NCI-H146 (cell line): ENCODE measurements at places on chromosomes 11 and 22.

DNA sequence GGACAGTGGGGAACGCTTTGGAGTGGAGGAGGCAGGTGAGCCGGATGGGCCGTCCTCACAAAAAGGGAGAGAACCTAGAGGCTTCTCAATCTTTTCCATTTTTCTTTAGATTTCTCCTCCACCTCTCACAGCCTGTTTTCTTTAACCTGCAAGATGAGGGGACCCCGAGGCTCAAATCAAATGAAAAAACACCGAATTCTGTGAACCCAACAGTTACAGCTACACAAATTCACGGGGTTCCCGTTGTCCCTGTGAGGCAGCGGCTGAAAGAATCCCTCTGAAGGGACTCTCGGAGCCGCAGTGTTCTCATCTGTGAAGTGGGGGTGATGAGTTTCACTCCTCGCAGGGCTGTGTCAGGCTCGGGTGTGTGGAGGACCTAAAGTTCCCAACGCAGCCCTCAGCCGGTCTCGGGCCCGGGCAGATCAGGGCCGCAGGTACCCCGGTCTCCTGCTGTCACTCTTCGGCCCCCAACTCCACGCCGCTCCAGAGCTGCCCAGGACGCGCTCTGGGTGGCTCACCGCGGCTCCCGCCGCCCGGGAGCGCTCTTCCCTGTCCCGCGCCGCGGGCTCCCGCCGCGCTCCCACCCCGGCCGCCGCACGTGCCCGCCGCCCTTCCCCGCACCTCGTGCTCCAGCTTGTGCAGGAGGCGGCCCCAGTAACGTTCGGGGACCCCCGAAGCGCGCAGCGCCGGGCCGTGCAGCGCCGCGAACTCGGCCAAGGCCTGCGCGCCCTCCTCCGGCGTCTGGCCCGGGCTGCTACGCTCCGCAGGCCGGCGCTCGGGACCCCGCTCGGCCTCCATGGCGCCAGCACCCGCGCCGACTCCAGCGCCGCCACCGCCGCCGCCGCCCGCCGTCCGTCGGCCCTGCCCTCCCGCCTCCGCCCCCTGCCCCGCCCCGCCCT lies at the start of gene TTLL12:
TTLL12 (minus strand) TSS at position 863 of the 899 bp plus-strand sequence; CDS start at position 798, 65 bp downstream.
- peak; percentile 57 for DNase-seq

DNA sequence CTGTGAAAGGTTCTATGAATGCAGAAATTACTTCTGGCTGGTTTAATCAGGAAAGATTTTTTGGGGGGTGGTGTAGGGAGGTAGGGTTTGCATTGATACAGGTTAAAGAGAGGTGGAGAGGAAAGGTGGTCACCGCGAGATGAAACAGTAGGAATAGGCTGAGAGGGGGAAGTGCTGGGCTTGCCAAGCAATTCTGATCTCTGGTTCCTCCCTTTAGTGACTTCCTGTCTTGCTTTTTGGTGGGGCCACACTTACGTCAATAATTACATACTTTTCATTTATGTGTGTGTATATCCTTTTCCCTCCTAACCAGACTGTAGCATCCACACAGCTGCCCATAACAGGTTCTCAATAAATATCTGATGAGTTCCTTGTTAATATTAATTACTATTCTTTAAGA lies 120.0 kb downstream of the CTNND1 start:
- no peak for DNase-seq

DNA sequence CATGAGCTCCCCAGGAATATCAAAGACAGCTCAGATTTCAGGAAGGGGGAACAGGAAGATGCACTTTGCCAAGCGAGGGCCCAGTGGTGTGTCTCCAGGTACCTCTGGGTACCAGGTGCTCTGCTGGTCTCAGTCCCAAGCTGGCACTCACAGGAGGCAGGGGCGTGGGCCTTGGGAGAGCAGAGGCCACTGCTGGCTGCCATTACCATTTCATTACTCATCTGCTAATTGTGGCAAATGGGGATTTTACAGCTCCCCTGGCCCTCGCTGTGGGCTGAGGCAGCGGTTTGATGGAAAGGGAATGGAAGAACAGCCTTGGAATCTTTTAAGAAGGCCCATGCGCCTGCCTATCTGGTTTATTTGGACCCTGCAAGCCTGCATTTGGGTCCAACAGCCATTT lies 192.0 kb upstream of the NAV2 start:
- no peak for DNase-seq

DNA sequence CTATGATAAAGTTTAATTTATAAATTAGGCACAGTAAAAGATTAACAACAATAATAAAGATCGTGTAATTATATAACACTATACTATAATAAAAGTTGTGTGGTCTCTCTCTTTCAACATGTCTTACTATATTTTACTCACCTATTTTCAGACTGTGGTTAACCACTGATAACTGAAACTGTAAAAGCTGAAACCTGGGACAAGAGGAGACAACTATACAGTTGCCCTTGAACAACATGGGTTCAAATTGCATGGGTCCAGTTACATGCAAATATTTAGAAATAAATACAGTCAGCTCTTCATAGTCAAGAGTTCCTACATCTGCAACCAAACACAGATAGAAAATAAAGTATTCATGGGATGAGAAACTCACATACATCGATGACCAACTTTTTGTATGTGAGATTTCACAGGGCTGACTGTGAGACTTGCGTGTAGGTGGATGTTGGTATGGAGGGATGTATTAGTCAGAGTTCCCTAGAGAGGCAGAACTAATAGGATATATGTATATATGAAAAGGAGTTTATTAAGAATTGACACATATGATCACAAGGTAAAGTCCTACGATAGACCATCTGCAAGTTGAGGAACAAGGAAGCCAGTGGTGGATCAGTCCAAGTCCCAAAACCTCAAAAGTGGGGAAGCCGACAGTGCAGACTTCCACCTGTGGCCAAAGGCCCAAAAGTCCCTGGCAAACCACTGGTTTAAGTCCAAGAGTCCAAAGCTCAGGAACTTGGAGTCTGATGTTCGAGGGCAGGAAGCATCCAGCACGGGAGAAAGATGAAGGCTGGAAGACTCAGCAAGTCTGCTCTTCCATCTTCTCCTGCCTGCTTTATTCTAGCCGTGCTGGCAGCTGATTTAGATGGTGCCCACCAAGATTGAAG lies 359.5 kb downstream of the INSC start:
- DNase-seq, result no peak

DNA sequence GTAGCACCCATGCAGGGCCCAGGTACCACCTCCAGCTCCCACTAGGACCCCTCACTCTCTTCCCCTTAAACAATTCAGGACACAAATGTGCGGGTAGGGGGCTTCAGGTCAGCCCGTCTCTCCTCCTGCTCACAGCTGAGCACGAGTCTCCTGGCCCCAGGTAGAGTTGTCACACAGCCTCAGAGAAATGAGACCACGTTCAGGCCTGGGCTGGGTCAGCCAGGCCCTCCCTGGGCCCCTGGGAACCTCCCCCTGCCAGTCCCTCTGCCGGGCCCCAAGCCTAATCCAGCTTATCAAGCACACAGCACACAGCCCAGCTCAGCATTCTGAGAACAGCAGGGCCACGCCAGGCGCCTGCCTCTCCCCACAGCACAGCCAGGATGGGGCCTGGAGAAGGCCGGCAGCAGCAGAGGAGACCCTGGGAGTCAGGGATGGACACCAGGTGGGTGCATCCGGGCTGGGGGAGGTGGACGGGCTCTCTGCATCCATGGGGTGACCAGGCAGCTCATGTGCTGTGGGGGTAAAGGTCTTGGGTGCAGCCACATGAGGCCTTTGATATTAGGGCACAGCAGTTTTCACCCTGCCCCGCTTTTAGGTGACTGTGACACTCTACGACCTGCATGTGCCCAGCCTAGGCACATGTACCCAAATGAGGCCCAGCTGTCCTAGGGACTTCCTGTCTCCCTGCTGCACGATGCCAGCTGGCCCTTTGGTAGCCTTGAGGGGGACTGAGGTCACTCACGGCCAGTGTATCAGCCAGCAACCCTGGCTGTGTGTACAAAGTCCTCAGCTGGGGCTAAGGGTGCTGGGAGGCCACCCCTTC lies 87.0 kb downstream of the MORC2 start:
- no peak for DNase-seq

- DNase-seq, result no peak
Measured at GRCh38 chr11:128796270-128796669, 70.8 kb downstream of the KCNJ1 start.

DNA sequence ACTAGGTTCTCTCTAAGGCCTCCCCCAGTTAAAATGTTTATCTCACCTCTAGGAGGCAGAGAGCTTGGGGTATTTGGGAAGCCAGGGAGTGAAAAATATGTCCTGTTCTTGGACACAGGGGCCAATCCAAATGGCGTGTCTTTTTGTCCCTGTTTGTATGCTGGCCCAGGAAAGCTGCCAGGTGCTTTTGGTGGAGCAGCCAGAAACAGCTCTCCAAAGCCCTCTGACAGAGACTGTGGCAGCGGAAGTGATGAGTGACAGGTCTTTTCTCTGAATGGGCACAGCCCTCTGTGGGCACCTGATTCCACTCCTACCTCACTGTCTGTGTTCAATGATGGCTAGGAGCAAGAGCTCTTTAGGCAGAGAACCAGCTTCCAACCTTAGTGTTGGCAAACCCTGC lies 106.4 kb upstream of the KIRREL3 start:
- peak; percentile 30 for DNase-seq

- no peak for DNase-seq
Measured at GRCh38 chr11:114121804-114122504, 62.4 kb downstream of the ZBTB16 start.

- DNase-seq, result no peak
Measured at GRCh38 chr11:11390068-11390771, 37.2 kb upstream of the CSNK2A3 start.

DNA sequence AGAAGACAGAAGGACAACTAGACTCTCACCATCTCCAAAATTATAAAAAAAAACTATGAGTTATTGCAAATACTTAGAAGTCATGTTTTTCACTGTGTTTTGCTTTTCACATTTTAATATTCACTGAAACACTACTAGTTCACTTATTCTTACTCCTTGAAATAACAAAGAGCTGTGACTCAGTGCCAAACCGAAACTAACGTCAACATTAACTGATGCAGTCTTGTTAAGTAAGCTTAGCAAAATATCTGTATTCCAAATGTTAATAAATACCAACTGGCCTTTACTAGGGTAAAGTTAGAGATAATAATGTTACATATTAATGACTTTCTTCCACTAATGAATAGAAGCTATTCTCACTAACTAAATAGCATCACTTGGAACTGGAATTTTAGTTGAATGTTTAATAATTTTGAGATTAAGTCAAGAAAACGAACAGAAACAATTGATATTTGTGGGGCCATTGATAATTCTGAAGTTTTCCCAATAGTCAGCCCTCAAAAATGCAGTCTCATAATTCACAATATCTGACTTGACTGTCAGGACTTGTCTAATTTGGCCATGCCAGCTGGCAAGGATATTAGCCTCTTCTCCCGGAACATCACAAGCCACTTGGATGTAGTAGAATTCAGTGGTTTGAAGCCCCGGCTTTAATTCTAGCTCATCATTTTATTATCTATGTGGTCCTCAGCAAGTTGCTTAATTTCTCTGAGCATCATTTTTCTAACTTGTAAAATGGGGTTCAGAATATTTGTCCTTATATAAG lies 230.1 kb upstream of the DDI1 start:
- DNase-seq, result no peak

DNA sequence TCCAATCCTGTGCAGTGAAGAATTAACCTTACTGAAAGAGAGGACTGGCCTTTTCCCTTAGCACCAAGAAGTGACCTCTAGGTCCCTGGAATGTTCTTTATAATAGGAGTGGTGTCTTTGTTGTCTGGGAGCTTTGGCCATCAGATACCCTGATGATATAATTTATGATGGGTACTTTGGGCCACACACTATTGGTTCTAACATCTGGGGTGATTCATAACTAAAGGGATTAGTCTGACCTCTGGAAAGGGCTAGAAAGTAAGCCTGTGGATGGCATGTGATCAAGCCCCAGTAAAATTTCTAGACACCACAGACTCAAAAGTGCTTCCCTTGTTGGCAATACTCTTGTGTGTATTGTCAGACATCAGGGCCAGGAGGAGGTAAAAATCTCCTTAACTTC lies 891.2 kb downstream of the KCNA4 start:
- no peak for DNase-seq

- DNase-seq, result peak; percentile 39
Measured at GRCh38 chr11:20355221-20356219, 8.0 kb upstream of the HTATIP2 start.

- DNase-seq, result no peak
Measured at GRCh38 chr11:88402192-88402715, 64.7 kb upstream of the CTSC start.

- peak; percentile 17 for DNase-seq
Measured at GRCh38 chr11:69702239-69702691, 1.6 kb downstream of the FGF19 start.

DNA sequence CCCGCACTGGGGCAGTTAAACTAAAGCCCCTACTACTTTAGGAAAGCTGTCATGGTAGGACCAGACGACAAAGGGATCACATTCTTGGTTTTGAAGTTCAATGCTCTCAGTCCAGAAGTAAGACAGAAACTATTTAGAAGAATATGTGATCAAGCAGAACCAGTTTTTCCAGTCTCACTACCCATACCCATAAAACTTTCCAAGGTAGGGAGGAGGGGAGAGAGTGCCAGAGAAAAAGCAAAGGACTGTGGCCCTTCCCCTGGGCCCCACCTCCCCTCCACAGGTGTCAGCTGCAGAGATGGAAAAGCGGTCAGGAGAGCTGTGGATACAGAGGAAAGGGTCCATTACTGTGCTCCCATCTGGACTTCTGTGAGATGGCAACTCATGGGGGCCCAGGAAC lies 587.1 kb downstream of the SOX6 start:
- no peak for DNase-seq

DNA sequence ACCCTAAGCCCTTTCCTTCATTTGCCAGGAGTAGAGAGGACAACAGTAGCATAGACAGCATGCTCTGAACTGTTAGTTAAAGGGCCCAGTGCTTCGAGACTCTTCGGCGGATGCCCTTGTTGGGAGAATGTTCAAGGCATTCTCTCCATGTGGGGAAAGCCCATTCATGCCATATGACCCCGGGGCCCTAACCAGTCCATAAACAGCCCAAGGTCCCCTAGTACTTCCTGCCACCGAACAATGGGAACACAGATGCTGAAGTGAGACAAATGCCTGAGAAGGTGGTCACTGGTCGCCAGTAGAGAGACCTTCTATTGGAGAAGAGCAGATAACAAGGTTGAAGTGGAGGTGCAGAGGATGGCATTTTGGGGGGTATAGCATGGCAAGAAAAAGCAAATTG lies 80.7 kb downstream of the FLI1 start:
- DNase-seq, result no peak

DNA sequence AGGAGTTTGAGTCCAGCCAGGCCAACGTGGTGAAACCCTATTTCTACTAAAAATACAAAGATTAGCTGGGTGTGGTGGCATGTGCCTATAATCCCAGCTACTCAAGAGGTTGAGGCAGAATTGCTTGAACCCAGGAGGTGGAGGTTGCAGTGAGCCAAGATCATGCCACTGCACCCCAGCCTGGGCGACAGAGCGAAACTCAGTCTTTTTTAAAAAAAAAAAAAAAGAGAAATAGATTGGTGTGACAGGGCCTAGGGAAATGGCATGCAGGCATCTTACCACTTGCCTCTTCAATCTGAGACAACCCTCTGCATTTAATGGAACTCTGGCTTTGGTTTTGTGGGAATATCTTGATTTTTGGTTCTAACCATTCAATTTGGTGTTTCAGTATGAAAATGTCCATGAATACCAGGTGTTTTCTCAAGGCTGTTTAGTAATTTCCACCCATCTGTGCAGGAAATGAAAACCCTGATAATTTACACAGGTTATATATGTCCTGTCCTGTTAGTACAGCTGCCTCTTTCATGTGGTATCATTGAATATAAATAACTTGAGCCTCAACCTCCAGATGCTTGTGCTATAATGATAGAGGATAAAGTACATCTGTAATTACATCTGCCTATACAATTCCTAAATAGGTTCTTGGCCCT lies 8.4 kb downstream of the XBP1 start:
- peak; percentile 65 for DNase-seq

- DNase-seq, result no peak
Measured at GRCh38 chr11:10803676-10804075, 5.0 kb downstream of the EIF4G2 start.

- DNase-seq, result no peak
Measured at GRCh38 chr11:93704237-93704636, 37.1 kb downstream of the TAF1D start.
